ENCODE measurements at places on chromosomes 2 and 18.

GRCh38 chr2:100733391-100734187, 86.3 kb upstream of the NPAS2 start:
- DNase-seq = no peak

DNA sequence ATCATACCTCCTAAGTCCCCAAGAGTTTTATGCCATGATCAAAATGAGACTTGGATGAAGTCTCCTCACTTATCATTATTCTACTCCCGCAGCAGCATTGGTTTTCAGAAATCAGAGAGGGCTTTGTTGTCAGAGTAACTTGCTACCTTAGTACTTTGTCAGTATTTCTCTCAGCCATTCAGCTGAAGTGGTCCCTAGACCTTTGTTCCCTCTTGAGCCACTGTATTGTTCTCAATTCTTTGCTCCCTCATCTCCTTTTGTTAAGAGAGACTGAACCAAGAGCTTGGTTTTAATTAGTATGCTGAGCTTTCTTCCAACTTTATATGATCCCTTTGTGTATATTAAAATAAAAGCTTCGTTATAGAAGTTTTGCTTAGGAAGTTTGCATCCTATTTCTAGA, 133.4 kb downstream of the DOCK10 start:
- no peak for DNase-seq

GRCh38 chr2:219985017-219985416, 357.6 kb downstream of the SLC4A3 start:
- DNase-seq = no peak

DNA sequence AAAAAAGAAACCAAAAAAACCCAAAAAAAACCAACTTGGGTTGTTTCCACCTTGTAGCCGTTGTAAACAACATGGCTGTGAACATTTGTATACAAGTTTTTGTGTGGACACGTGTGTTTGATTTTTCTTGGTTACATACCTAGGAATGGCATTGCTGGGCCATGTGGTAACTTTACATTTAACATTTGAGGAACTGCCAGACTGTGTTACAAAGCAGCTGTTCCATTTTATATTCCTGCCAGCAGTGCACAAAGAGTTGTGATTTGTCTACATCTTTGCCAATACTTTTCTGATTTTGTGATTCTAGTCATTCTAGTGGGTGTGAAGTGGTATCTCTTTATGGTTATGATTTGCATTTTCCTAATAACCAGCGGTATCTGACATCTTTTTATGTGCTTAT, 22.5 kb downstream of the LPIN1 start:
- no peak for DNase-seq

DNA sequence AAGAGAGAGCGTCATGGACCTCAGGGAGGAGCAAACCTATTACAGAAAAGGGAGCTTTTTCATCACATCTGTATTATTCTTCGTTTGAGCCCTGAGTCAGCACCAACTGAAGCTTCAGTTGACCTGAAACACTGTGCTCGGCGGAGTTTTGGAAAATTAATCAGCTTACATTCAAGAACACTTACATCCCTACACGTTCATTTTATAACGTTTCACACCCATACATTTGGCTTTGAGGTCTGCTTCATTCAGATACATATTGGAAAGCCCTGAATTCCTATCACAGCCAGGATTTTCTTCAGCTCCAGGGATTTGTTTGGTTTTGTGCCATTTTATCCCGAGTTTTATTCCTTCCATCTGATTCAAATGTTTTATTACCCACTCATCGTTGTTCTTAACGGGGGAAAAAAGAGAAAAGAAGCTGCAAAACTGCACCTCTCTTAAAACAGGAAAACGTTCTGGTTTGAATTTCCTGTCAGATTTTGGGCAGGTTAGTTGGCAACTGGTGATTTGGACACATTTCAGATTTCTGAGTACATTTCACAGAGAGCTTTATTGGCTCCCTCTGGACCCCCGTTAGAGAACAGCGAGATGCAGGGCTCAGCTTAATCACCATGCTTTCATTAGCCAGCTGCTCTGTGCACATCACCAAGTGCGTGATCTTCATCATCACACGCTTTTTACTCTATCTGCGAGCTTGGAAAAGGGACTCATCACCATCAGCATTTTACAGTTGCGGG, 88.8 kb downstream of the CDC42EP3 start:
- DNase-seq = peak; percentile 11

DNA sequence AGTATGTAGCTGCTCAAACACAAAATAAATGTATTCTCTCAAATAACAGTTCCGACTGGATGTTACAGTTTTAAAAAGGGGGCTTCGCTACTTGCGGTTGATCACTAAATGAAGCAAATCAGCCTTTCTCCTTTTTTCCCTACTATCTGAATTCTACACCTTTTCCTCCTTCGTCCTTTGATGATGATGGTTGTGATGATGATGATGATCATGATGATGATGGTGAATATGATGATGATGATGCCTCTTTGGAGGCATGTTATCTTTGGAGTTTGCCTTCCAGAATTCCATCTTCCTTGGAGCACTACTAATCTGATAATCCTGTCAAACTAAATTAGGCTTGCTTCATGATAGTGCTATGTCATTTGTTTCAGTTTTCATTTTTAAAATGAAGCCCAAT, 1073.3 kb downstream of the SOCS6 start:
- no peak for DNase-seq

GRCh38 chr18:49920731-49921130, 107.4 kb upstream of the ACAA2 start:
- DNase-seq = no peak

DNA sequence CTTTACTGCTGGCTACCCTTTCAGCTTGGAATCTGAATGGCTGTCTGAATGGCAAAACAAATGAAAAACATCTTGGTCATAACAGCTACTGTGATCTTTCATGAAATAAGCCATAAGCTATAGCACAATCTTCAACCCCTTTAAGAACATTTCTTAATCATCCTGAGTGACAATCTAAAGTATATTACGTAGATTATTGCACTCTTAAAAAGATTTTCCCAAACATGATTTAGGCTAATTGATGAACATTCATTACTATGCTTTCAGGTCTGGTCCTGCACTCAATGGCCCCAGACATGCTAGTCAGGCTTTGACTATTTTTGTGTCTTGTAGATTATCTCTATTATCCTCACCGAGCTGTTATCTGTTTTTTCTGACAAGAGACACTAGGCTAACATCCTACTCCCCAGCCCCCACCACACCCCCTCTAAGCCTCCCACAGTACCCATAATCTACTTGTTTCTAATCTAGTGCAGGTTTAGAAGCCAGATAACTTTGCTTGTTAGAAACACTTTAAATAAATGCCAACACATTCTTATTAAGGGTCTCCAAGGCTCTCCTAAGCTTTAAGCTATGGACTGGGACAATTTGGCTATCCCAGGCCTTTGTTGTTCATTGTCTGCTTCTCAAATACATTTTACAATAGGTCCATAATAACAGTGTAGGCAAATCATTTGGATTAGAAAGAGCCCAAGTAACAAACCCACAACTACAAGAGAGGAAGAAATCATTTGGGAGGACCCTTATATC, 4.2 kb downstream of the SMAD2 start:
- no peak for DNase-seq

DNA sequence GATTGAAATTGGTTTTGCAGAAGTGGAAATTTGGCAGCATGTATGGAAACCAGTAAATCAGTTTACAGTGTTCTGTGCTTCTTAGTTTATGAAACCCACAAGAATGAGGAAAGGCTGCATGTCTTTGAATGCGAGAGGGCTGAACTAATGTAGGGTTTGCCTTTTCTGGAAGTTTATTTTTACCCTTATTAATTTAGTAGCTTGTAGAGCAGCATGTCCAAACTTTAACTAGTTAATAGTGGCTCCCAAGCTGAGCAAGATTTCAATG, 50.4 kb downstream of the LDLRAD4 start:
- DNase-seq = no peak

- DNase-seq = no peak
These were observed 51.8 kb downstream of the ZNF385B start for GRCh38 chr2:179809606-179810005.

DNA sequence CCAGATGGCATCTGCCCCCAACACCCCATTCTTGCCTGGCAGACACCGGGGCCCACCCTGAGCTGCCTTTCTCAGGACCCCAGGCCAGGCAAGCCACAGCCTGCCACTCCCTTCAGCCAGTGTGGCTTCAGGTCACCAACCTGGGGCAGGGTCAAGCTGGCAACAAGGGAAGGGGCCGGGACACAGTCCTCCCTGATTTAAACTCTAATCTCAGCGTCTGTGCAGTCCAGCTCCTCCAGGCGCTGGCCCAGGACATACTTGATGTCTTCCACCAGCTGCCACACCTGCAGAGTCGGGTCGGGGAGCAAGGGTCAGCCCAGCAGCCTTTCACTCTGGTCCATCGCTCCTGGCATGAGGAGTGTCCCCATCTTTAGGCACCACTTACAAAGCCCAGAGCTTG, 29.0 kb upstream of the ALPP start:
- no peak for DNase-seq

GRCh38 chr2:215105607-215106354, 32.6 kb downstream of the ABCA12 start:
- no peak for DNase-seq

- DNase-seq = no peak
These were observed 58.3 kb upstream of the UPP2 start for GRCh38 chr2:158043181-158043948.

DNA sequence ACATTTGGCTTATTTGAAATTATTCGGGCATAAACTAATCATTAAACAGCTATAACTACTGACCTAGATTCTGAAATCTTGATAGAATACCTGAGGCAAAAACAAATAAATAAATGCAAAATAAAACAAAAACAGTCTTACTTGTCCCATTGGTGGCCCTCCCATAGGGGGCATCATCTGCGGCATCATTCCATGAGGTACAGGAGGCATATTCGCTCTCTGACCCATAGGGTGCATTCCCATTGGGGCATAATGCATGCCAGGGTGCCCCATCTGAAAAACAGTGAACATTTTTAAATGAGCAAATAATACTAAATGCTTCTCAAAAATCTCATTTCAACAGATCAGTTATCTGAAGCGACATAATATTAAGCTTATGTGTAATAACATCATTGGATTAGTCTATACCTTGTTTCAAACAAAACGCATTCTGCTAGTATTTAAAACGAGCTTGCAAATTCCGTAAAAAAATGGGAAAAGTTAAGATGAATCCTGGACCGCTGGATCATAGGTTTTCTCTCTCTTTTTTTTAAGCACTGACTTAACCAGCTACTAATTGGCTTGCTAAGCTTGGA, 1.3 kb downstream of the PRPF40A start:
- peak; percentile 67 for DNase-seq

DNA sequence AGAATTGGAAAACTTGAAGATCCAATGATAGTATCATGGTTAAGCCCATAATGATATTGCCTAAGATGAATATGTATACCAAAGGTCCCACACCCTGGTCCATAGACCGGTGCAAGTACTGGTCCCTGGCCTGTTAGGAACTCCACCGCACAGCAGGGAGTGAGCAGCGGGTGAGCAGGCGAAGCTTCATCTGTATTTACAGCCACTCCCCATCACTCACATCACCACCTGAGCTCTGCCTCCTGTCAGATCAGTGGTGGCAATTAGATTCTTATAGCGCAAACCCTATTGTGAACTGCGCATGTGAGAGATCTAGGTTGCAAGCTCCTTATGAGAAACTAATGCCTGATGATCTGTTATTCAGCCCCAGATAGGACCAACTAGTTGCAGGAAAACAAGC, 402.4 kb downstream of the EPHA4 start:
- DNase-seq = no peak

- DNase-seq = no peak
These were observed 519.6 kb downstream of the LRP1B start for GRCh38 chr2:141611176-141611571.

- no peak for DNase-seq
These were observed 130.7 kb downstream of the MREG start for GRCh38 chr2:215882689-215883088.

DNA sequence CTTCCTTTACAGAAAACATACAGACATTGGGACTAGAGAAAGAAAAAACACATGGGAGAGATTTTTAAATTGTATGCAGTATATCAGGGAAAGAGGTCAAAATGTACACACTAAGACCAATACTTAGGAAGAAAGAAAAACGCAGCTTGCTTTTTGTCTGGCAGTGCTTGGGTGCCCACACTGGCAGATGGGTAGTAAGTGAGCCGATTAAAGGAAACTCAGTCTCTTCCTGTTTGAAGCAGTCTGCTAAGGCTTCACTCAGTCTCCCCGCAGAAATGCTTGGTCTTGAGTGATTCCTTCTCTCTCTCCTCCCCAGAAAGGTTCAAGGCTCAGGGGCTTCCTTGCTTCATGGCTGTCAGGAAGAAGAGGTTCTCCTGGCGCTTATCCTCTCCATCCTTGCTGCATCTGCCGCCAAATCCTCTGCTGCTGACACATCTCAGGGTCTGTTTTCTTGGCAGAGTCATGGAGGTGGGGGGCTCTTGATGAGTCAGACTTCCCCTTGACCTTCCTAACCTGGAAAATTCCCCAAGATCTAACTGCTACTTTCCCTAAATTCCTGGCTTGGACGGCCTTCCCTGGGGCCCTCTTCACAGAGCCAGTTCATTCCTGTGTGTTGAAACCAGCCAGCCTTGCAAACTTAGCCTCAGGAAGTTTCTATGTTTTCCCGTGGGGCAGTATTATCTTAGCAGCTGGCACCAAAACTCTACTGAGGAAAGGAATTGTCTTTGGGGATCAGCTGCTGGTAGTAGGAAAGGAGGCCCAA, 10.5 kb upstream of the TMSB10 start:
- DNase-seq = no peak

- DNase-seq = no peak
These were observed 33.8 kb upstream of the TMEM247 start for GRCh38 chr2:46445556-46445955.

DNA sequence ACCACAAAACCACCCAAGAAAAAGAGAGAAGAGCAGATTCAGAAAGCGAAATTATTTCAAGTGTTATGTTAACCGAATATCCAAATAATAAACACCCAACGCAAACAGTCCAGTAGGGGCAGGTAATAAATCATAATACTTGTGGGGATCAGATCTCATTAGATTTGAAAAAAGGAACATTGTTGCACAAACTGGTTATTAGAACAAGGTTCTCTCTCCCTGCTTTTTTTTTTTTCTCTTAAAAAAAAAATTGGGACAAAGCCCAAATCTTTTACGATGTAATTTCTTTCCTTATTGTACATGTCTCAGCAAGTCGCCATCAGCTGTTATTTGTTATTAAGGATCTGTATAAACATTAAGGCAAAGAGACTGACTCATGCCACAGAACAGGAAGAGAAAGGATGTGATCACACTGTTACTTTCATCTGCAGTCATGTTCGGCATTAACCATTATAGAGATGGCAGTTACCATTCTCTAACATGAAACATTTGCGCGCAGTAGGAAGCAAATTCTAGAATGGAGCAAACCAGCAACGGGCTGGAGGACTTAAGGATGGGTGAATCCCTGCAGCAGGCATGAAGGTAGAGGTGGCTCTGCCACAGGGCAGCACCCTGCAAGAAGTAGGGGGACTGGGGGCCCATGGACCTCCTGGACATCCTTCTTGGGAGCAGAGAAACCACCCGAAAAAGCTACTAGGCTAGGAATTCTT, 42.0 kb downstream of the EPHA4 start:
- no peak for DNase-seq

DNA sequence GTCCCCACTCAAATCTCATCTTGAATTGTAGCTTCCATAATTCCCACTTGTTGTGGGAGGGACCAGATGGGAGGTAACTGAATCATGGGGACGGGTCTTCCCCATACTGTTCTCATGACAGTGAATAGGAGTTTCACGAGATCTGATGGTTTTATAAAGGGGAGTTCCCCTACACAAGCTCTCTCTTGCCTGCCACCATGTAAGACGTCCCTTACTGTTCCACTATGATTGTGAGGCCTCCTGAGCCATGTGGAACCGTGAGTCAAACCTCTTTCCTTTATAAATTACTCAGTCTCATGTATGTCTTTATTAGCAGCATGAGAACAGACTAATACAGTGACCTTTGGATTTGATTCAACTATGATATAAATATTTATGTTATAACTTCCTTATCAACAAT, 78.0 kb downstream of the CYRIA start:
- DNase-seq = no peak

GRCh38 chr2:28556303-28556702, 60.4 kb downstream of the PLB1 start:
- no peak for DNase-seq
